T-helper 2 cell treated with Interferon-gamma antibody and Interleukin-4, amounts not matched to agents 100 ng/mL and 5 ng/mL, for 36 hours (primary cell): ENCODE measurements at places on chromosomes 6 and 20. TPM values are rescaled to one million over a fixed set of nuclear protein-coding genes. Genes with fewer than 3 reads are reported as not detected.

Gene EYS
- total RNA-seq = not detected in 2 replicates

Gene ZFAND3
- total RNA-seq = 34.6 and 38.3 TPM in 2 replicates

Gene C20orf141
- total RNA-seq = not detected in 2 replicates

Gene CGA
- not detected in 2 replicates for total RNA-seq

Gene PHACTR3
- total RNA-seq = not detected in 2 replicates

Gene TMC2
- not detected in 2 replicates for total RNA-seq

Gene EEF1A1
- 8,824 and 8,837 TPM in 2 replicates for total RNA-seq

Gene GSTA2
- not detected in 2 replicates for total RNA-seq

Gene FOXQ1
- not detected in 2 replicates for total RNA-seq

Gene CLVS2
- not detected in 2 replicates for total RNA-seq

Gene CPNE5
- 2.2 and 2.5 TPM in 2 replicates for total RNA-seq

Gene ADGRF4
- not detected in 2 replicates for total RNA-seq

Gene PYGB
- total RNA-seq = 32.2 and 32.3 TPM in 2 replicates

Gene HAO1
- total RNA-seq = not detected in 2 replicates

Gene RSPH4A
- total RNA-seq = 0.27 and 0.32 TPM in 2 replicates

Gene HRH3
- total RNA-seq = not detected in 2 replicates

Gene TMEM63B
- total RNA-seq = 10.4 and 11.1 TPM in 2 replicates

Gene SLC32A1
- total RNA-seq = not detected in 2 replicates

Gene HLA-DQB2
- 1.4 and 1.5 TPM in 2 replicates for total RNA-seq

Gene TAF11
- total RNA-seq = 28.1 and 31.0 TPM in 2 replicates

Gene MYL9
- 2.2 and 2.5 TPM in 2 replicates for total RNA-seq

Gene LINC00237
- total RNA-seq = not detected in 2 replicates

Gene PTK7
- 1.9 TPM in 2 replicates for total RNA-seq

Gene SLC22A3
- total RNA-seq = not detected in 2 replicates

Gene TCP11
- total RNA-seq = not detected in 2 replicates
